ENCODE measurements at places on chromosomes 7 and 10. TPM values are rescaled to one million over a fixed set of nuclear protein-coding genes. Genes with fewer than 3 reads are reported as not detected.

Gene RBM48
- 41.7 TPM for total RNA-seq

Gene MMP21
- 0.18 TPM for total RNA-seq

Gene PAPOLB
- not detected for total RNA-seq

Gene ENTPD1
- total RNA-seq, result 1.6 TPM

Measured in naive thymus-derived CD8-positive, alpha-beta T cell (primary cell).